A549 treated with AZD2906 at 1 μM for 4 hours (cell line): ENCODE measurements at places on chromosomes 11 and 22. TPM values are rescaled to one million over a fixed set of nuclear protein-coding genes. Genes with fewer than 3 reads are reported as not detected.

The DNAJB7 gene
- total RNA-seq: not detected in 5 replicates

The VPS37C gene
- total RNA-seq: 16.2 to 18.2 TPM (median 17.1 TPM) in 5 replicates

The OR51G2 gene
- not detected in 5 replicates for total RNA-seq

The MRPL23 gene
- 138 to 166 TPM (median 157 TPM) in 5 replicates for total RNA-seq

The ARHGAP8 gene
- total RNA-seq: 1.3 to 2.6 TPM (median 2.1 TPM) in 5 replicates

The ACR gene
- total RNA-seq: 0.06 to 0.08 TPM in 2 of 5 replicates, not detected in the others

The XBP1 gene
- 47.0 to 57.3 TPM (median 56.0 TPM) in 5 replicates for total RNA-seq

The SLC25A45 gene
- total RNA-seq: 12.1 to 15.2 TPM (median 14.2 TPM) in 5 replicates

The RPS6KB2 gene
- total RNA-seq: 41.7 to 51.2 TPM (median 49.8 TPM) in 5 replicates

The TMEM151A gene
- 2.0 to 4.1 TPM (median 3.7 TPM) in 5 replicates for total RNA-seq
